ENCODE measurements at places on chromosomes 5 and 9.

DNA sequence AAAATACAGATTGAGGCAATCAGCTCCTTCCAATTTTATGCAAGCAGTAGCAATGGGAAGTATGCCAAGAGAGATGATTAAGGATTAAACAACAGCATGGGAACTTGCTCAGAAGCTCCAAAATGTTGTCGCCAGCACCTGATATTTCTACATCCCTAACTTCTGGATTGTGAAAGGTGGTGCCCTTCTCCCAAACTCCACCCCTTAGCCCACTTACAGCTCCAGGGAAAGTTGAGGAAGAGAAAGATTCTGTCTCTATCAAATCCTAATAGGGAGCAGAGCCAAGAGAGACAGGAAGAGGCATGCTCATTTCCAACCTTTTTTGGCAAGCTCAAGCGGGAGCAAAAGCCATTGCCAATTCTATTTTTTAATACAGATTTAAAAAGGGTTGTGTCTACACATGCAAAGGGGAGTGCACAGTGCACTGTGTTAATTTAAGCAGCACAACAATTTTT lies 92.4 kb upstream of the NR3C1 start:
- no peak for DNase-seq

- no peak for DNase-seq
These were observed 4.5 kb downstream of the TSTD2 start for GRCh38 chr9:97628668-97629067.

GRCh38 chr9:136572003-136572827 lies 26.4 kb upstream of the NOTCH1 start:
- no peak for DNase-seq

DNA sequence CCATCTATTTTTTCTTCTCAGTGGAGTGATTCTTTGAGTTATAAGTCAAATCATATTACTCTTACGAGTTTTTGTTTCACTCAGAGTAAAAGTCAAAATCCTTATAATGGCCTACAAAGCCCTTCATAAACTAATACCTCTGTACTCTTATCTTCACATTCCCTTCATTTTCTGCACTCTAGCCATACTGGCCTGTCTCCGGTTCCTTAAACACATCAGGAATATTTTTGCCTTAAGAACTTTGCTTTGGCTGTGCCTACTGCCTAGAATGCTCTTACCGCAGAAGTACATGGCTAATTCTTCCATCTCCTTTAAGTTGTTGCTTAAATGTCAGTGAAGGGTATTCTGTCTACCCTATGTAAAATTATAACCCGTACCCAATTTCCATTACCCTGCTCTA lies 132.9 kb upstream of the GRHPR start:
- no peak for DNase-seq

GRCh38 chr9:127197186-127197860 lies 67.3 kb upstream of the GARNL3 start:
- no peak for DNase-seq

GRCh38 chr5:121630402-121630801 lies 221.3 kb upstream of the FTMT start:
- DNase-seq, result no peak

DNA sequence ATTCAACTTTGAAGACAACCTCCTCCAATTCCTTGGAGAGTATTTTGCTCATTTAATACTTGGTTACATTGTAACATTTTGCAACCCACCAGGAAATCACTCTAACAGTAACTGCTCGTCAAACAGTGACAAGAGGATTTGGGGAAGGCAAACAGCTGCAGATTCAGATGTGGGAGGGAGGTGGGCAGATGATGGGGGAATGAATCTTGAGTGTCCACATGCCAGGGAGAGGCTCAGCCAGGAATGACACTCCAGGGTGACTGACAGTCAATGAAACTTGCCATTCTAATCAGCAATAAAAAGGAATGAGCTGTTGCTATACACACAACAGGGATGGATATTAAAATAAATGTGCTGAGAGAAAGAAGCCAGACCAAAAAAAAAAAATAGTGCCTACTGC lies 97.7 kb upstream of the ANKRD55 start:
- no peak for DNase-seq

DNA sequence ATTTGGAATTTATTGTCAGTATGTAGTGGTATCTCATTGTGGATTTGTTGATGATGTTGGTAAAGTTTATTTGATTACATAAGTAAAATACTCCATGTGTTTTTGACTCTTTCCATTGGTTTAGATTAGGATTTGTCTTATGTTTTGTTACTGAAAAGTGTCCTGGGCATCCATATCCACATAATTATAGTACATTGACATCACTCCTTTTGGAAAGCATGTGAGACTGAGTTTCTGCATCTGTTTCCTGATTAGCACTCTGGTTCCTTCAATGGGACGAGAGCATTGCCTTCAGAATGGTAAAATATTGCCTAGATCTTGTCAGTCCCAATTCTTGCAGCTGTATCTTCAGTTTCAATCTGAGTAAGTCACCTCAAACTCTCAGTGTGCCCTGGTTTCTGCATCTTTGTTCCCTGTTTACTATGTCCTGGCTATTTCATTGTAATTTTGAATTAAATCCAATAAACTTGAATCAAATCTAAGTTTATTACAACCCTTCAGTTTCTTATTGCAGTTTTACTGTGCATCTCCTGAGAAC lies 128.1 kb downstream of the FBXO38 start:
- no peak for DNase-seq

DNA sequence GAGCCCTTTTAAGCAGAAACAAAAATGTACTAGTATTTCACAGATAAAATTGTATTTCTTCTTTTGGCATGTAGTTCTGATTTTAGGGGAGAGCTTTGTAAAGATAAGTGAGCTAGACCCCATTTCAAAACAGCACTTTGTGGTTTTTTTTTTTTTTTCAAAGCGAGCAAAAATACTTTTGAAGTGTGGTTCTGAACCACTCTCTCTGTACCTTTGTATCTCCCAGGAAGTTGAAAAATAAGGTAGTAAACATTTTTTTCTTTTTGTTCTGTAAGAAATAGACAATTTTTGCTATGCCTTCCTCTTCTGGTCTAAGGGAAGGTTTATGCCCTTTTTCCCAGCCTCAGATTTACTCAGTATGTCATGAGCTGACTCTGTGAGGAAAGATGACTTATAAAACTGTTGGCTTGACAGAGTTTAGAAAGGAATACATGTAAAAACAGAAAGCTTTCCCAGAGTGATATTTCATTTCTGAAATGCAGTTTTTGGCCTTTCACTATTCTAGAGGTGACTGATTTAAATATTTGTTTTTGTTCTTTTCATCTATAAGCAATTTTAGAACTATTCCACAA lies 12.5 kb downstream of the ERCC6L2 start:
- DNase-seq, result no peak

DNA sequence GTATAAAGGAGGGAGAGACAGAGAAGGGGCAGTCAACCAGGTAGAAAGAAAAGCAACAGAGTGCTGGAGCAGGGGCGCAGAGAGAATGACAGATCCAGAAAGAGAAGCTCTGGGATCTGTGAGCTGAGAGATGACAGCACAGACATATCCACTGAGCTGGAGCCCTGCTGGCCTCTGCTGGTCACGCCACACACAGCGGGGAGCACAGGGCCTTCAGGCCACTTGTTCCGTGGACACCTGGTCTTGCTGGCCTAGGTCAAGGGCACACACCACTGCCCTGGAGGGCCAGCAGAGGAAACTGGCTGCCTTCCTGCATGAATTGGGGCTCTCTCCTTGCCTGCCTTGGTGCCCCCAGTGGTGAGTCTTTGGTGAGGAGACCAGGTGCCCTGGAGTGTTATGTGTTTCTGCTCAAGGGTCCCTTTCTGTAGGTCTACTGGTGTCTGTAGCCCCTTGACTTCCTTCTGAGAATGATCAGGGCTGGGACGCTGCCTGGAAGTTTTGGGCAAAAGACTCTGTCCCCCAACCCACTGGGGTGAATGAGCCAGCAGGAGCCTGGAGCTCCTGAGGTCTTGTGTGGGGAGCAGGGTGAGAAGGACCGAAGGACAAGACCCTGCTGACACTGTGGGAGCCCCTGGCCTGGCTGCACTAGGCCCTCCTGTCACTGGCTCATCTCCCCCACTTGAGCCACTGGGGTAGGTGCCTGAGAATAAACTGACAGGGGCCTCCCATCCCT lies 59.2 kb upstream of the ADAMTS2 start:
- DNase-seq, result no peak

Measured in anterior cingulate cortex (tissue), 58 donors.